ENCODE measurements at places on chromosomes 11 and 22.

GRCh38 chr11:108906826-108907225 lies 242.0 kb downstream of the DDX10 start:
- H3K27ac ChIP-seq = peak overlapping the region; percentile 29
- H3K36me3 ChIP-seq = no peaks in the 10 kb centered on the region
- no peak for DNase-seq
- H3K4me3 ChIP-seq = no peak overlapping the region
- H3K27me3 ChIP-seq = no peaks in the 10 kb centered on the region

GRCh38 chr22:48902983-48903650 lies 924.6 kb downstream of the BRD1 start:
- H3K27me3 ChIP-seq = peaks cover 25% of the 10 kb centered on the region
- no peak overlapping the region for H3K27ac ChIP-seq

DNA sequence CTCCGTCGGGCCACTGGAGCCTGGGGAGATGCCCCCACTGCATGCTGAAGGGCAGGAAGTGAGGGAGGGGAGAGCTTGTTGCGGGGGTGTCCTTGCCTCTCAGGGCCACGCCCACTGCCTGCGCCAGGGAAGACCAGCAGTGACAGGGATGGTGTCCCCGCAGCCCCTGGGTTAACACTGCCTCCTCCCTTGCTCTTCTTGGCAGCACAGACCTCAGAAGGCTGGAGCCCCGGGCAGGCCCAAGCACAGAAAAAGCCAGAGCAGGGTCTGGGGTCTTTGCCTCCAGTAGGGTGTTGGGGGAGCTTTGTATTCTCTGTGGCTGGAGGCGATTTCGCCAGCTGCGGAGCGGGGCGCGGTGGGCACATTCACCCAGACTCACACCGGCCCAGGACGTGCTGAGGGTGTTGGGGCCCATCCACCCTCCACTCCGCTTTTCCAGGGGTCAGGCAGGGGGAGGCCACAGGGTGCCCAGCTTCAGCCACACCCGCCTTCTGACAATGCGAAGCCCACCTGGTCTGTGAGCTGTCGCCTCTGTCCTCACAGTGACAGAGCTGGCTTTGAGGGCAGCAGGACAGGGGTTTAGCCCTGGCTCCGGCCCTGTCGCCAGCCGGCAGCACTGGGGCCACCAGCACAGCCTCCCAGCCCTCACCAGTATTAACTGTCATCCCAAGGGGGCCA lies 83.7 kb downstream of the CDKN1C start:
- no peak overlapping the region for H3K27ac ChIP-seq
- H3K27me3 ChIP-seq = peaks cover 9% of the 10 kb centered on the region
- peaks cover 6% of the 10 kb centered on the region for H3K36me3 ChIP-seq
- H3K4me1 ChIP-seq = peaks cover 6% of the 10 kb centered on the region
- DNase-seq = peak; percentile 69

DNA sequence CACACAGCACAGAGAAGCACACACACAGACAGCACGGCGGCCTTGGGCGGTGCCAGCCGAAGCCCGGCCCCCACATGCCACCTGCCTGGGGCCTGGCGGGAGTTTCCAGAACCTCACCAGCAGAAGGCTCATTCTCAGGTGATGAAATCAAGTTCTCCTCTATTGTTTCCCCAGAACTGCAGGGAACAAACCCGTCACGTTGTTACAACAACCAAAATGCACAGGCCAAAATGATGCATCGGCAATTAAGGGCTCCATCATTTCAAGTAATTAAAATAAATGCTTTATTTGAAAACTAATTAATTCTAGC lies 30.8 kb downstream of the GNB1L start:
- no peaks in the 10 kb centered on the region for H3K27me3 ChIP-seq
- no peaks in the 10 kb centered on the region for H3K4me1 ChIP-seq

DNA sequence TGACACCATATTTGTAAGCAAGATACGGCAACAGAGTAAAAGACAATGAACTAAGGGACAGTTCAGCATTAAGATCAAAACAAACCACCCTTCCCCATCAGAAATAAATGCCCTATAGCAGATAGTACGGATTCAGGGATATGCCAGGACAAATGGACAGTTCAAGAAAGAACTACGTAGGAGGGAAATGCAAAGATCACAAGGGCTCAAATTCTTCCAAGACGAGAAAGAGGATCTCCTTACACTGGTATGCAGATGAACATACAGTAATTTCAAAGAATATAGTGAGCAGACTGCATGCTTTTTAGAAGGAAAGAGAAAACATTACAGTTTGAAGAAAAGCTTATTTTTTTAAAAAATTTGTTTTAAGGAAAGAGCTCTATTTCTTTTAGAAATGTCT lies 124.7 kb upstream of the APOA1 start:
- no peak for DNase-seq
- no peak overlapping the region for H3K4me3 ChIP-seq
- H3K4me1 ChIP-seq = peaks cover 32% of the 10 kb centered on the region
- no peaks in the 10 kb centered on the region for H3K27me3 ChIP-seq
- H3K36me3 ChIP-seq = no peaks in the 10 kb centered on the region

DNA sequence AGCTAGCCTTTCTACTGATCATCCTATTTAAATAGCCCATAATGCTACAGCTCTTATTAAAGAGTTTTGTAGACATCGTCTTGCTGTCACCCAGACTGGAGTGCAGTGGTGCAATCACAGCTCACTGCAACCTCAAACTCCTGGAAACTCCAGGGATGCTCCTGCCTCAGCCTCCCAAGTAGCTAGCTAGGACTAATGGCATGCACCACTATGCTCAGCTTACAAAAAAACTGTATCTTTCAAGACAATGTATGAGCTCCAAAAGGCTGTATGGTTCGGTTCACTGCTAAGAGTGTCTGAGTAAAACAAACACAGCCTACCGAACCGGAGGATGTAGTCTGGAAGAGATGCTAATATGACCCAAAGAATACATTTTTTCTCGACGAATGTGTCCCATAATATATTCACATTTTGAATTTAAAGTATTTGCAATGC lies 2.6 kb downstream of the TAF1D start:
- no peaks in the 10 kb centered on the region for H3K27me3 ChIP-seq
- peak overlapping the region; percentile 99 for H3K27ac ChIP-seq
- H3K4me1 ChIP-seq = peaks cover 69% of the 10 kb centered on the region
- peak overlapping the region; percentile 96 for H3K4me3 ChIP-seq

Measured in chondrocyte (in vitro differentiated cells).